ENCODE measurements at places on chromosomes 4 and X.

- DNase-seq: no peak
These were observed 1.7 kb downstream of the FBXL5 start for GRCh38 chr4:15653420-15653819.

DNA sequence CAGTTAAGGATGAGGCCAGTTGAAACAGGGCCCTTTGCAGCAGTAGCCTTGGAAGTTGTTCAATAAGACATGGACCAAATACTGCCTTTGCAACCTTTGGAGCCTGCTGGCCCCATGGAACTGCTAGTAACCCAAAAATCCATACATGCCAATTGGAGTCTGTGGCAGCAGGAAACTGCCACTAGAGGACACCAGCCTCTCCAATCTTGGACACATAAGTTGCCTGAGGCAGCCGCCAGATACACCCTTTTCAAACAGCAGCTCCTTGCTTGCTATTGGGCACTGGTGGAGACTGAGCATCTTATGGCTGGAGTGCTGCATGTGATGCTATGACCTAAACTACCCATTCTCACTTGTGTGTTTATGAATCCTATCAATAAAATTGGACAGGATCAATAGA is 14.8 kb upstream of the LAP3 start:
- DNase-seq: no peak

GRCh38 chr4:102402223-102402622 is 56.9 kb upstream of the SLC39A8 start:
- no peak for DNase-seq

DNA sequence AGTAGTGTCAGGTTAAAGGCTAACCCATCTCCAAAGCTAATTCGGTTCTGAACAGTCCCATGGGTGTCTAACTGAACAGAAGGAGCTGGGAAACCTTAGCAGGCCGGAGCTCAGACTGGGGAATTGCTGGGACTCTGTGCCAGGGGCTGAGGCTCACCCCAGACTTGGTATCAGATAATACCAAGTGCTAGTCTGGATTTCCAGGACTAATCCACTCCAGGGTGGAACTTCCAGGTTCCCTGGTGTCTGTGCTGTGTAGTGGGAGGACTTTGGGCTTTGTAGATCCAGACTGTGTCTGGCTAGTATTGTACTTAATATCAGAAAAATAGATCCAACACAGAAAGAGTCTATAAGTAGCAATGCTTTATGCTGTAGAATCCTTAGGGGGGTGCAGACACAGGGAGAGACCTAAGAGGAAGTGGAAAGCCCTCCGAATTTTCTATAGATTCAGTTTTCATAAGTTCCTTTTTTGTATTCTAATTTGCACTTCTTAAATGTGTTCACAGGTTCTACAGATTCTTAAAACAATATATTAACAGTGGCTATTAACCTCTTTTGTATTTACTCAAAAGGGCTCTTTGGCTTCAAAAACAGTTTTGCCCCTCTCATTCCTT is 4.1 kb downstream of the ZNF827 start:
- DNase-seq: no peak

DNA sequence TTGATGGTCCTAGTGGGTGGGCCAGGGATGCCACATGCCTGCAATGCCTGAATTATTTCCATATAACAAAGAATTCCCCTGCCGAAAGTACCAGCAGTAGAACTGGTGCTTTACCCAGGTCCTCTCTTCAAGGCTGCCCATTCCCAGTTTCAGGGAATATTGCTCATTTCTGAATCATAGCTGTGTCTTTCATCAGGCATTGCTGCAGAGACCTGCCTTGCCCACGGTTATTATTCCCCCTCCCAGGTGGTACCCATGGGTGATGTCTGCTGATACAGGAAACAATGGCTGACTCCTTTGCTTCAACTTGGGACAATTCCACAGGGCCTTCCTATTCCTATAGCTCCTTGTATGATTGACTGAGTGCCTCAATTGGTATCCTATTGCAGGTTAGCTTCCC is 9.7 kb upstream of the IQCM start:
- DNase-seq: no peak

- DNase-seq: no peak
These were observed 28.5 kb downstream of the TBCK start for GRCh38 chr4:106287353-106287969.

GRCh38 chr4:178899084-178899483 is 1456.8 kb upstream of the AGA start:
- no peak for DNase-seq

- DNase-seq: no peak
These were observed 16.0 kb upstream of the FGF16 start for GRCh38 chrX:77431227-77431626.
